ENCODE measurements at places on chromosomes 11 and 22. TPM values are rescaled to one million over a fixed set of nuclear protein-coding genes. Genes with fewer than 3 reads are reported as not detected.

Gene PDE2A
- 6.0 TPM for total RNA-seq

Gene PKDREJ
- not detected for total RNA-seq

Gene LRRN4CL
- 4.7 TPM for total RNA-seq

Gene CPT1B
- 144 TPM for total RNA-seq

Gene PGR
- 2.0 TPM for total RNA-seq

Gene RTN4R
- total RNA-seq = 0.83 TPM

Gene SMIM35
- not detected for total RNA-seq

Gene PRG2
- 0.25 TPM for total RNA-seq

All from psoas muscle (tissue), 8 donors.